Esophagus muscularis mucosa (tissue), 4 donors: ENCODE measurements at places on chromosomes 1 and 21. TPM values are rescaled to one million over a fixed set of nuclear protein-coding genes. Genes with fewer than 3 reads are reported as not detected.

The HAO2 gene
- total RNA-seq, result 0.32 TPM

The RNU1-3 gene
- total RNA-seq, result under 0.01 TPM

The C1QA gene
- 145 TPM for total RNA-seq

DNA sequence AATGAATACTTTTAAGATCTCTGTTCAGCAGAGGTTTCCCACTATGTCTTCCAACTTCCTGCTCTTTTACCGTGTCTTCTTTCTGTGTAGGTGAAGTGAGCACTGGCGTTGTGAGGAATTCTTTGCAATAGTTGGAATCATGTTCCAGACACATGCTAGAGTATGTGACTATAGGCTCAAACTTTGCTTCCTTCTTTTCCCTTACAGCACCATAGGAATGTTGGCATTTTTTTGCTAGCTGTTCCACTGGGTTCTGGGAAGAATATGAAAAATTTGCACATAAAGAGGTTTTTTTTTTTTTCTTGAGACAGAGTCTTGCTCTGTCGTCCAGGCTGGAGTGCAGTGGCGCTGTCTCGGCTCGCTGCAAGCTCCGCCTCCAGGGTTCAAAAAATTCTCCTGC lies 15.7 kb upstream of the HUNK start:
- H3K4me1 ChIP-seq, result no peaks in the 10 kb centered on the region
- DNase-seq, result peak; percentile 21
- H3K27me3 ChIP-seq, result peaks cover 14% of the 10 kb centered on the region
- no peaks in the 10 kb centered on the region for H3K36me3 ChIP-seq
- H3K27ac ChIP-seq, result no peak overlapping the region

- no peaks in the 10 kb centered on the region for H3K27me3 ChIP-seq
- peaks cover 4% of the 10 kb centered on the region for H3K4me1 ChIP-seq
- H3K4me3 ChIP-seq, result no peak overlapping the region
- no peak overlapping the region for H3K27ac ChIP-seq
- no peak for DNase-seq
These were observed 310.9 kb downstream of the SIPA1L2 start for GRCh38 chr1:232319072-232319471.

DNA sequence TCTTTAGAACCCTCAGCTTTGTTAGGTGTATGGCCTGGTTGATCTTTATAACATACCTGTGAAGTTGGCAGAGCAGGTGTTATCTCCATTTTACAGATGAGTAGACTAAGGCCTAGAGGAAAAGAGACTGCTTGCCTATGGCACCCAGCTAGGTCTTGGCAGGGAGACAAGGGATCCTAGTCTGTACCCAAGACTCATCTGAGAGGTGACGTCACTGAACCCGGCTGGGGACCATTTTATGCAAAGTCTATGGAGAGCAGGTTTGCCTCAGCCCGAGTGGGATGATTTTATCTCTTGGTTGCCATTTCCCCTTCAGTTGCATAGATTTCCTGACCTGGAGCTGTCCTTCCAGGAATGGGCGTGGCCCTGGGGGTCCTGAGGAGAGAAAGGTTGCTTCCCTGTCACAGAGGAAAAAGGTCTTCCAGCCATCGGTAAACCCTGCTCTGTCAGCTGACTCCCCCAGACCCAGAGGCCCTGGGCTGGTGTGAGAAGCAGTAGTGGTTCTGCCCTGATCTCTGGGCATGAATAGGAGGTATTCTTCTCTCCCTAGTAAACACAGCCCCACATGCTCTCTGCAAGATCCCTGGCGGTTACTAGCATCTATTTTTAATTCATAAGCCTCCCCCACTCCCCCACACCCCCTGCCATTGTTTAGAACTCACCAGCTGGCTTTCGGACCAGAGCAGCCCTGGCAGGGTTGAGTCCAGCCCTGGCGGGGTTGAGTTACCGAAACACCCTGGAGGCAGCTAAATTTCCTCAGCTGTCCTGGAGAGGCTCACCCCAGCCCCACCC lies 19.6 kb downstream of the TMCC2 start:
- H3K36me3 ChIP-seq, result no peaks in the 10 kb centered on the region
- DNase-seq, result no peak
- H3K4me1 ChIP-seq, result peaks cover 60% of the 10 kb centered on the region
- no peak overlapping the region for H3K4me3 ChIP-seq
- no peaks in the 10 kb centered on the region for H3K27me3 ChIP-seq
- peak overlapping the region; percentile 25 for H3K27ac ChIP-seq

DNA sequence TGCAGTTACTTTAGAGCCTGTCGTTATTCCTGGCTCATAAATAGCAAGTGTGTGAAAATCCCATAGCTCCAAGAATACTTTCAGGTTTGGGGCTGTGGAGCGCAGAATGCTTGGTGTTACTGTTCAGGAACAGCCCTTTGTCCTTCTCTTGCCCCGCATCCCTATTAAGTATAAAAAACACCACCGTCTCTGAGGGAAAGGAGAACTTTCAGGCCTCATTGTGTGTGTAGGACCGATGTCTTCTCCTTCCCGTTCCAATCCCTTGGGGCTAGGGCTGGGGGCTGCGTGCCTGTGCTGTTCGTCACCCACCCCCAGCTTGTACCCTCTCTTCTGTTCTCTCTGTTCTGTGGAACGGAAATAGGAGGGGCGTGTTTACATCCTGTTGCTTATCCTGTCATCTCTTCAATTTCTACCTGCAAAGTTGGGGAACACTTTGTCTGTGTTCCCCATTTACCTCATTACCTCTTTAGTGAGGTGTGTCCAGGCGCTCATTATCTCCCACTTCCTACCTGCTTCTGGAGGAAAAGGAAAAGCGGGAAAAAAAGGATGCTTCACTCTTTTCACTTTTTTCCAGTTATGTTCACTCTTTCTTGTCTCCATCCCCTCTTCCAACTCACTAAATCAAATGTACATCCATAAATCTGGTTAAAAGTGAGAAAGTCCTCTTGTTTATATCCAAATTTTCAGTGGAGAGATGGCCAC lies 788 bp upstream of the TXNIP start:
- H3K36me3 ChIP-seq, result peaks cover 34% of the 10 kb centered on the region
- H3K4me1 ChIP-seq, result peaks cover 56% of the 10 kb centered on the region
- no peaks in the 10 kb centered on the region for H3K27me3 ChIP-seq
- H3K4me3 ChIP-seq, result peak overlapping the region; percentile 78

- H3K4me1 ChIP-seq, result peaks cover 24% of the 10 kb centered on the region
- H3K36me3 ChIP-seq, result no peaks in the 10 kb centered on the region
- H3K27me3 ChIP-seq, result no peaks in the 10 kb centered on the region
- H3K4me3 ChIP-seq, result no peak overlapping the region
- no peak for DNase-seq
- H3K27ac ChIP-seq, result no peak overlapping the region
These were observed 3.0 kb upstream of the SUMO3 start for GRCh38 chr21:44820851-44821250.

DNA sequence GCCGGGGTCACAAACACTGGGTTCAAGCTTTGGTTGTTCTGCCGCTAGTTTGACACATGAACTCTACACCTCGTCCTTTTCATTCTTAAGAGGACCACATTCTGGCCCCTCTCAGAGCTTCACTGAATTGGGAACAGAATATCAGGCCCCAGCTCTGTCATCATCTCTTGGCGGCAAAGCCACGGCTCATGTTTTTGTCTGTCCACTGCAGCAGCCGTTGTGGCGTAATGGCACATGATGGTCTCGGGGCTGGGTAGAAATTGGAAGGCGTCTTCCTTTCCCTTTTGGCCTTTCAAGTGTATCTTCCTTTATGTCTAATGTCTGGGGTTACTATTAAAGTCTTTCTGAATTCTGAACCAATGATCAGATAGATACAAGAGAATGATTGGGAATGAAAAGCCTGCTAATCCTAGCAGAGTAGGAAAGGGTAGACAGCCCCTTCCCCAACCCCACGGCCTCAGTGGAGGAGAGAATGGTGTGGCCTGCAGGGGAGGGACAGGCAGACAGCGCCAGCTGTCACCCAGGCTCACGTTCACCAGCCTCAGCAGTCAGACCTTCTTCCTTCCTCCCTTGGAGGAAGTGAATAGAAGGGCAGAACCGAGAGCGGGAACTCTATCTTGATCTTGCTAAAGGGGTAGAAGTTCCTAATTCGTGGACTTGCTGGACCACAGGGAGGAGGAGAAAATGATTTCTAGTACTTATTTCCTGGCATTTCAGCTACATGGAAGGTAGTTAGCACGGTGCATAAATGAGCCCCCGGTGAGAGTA lies 498.1 kb downstream of the KIF26B start:
- H3K27ac ChIP-seq, result no peak overlapping the region
- no peak overlapping the region for H3K4me3 ChIP-seq
- no peaks in the 10 kb centered on the region for H3K4me1 ChIP-seq
- H3K36me3 ChIP-seq, result no peaks in the 10 kb centered on the region
